ENCODE measurements at places on chromosomes 12 and 14.

DNA sequence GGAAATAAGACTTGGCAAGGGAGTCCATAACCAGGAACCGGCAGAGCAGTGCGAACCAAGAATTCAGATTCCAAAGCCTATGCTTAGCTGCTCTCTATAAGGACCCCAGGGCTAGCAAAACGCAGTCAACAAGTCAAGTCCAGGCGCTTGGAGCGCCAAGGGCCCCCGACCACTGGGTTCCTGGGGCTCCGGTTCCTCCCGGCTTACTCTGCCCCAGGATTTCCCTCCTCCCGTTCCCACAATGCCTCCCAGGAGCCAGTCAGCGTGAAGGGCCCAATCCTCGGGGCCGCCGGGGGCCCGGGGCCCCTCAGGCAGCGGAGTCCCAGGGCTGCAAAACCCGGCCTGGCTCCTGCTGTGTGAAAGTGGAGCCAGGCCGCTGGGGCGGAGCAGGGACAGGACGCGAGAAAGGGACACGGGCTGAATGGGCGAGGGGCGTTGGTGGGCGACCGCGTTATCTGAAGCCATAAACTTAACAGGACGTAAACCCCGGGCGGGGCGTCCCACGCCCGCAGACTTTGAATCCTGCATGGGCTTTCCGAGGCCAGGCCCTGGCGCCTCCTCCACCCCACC lies 1.5 kb downstream of the KRT8 start:
- DNase-seq: no peak

GRCh38 chr14:27305441-27305945 lies 707.7 kb upstream of the NOVA1 start:
- DNase-seq: no peak

GRCh38 chr12:48388938-48389337 lies 38.2 kb upstream of the ZNF641 start:
- no peak for DNase-seq

GRCh38 chr14:76837524-76837923 lies 11.3 kb downstream of the LRRC74A start:
- DNase-seq: no peak

DNA sequence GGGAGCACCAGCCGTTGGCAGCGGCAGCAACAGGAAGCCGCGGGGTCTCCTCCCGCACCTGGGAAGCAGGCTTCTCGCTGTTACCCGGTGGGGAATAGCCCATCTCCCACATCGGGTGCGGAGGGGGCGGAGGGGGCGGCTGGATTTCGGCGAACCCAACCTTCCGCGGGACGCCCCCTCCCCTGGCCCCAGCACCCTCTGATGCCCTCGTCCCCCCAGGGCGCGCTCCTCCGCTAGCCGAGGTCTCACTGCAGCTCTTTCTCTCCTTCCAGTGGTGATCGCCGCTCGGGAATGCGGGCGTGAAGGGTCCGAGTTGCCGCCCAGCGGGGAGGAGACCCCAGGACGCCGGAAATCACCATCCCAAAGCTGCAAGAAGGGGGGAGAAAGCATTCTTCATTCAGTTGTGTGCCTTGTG lies 303 bp downstream of the SAMD4A start:
- no peak for DNase-seq

DNA sequence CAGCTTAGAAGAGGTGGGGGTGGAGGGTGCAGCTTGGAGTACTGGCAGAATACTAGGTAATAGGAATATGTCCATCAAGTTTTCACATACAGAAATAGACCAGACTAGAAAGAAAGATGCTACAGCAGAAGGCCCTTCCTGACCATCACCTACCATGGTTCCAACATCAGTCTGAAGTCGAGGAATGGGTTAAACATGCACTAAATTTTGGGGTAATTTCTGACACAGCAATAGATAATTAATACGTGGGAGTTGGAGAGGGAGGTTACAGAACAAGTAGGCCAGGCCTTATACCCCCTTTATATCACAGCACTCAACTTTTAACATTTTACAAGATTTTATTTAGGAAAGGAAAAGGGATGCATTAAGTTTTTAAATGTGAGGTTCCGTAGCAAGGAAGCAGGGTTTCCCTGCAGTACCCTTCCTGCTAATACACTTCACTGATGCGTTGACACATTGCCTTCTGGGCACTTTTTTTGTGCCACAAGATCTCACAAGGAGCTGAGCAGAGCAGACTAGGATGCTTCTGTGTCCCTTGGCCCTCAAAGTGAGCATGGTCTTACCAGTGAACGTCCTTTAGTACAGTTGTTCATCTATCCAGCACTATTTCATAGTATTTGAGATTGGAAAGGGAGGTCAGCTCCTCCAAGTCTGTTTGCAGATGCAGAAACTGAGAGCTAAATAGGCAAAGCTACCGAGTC lies 50.8 kb downstream of the EID3 start:
- no peak for DNase-seq

- DNase-seq: no peak
Measured at GRCh38 chr14:43539210-43539609, 967.9 kb downstream of the FSCB start.

GRCh38 chr12:96265400-96265799 lies 71.2 kb downstream of the ELK3 start:
- no peak for DNase-seq

GRCh38 chr12:6953442-6954315 lies 2.5 kb downstream of the PTPN6 start:
- DNase-seq: no peak

DNA sequence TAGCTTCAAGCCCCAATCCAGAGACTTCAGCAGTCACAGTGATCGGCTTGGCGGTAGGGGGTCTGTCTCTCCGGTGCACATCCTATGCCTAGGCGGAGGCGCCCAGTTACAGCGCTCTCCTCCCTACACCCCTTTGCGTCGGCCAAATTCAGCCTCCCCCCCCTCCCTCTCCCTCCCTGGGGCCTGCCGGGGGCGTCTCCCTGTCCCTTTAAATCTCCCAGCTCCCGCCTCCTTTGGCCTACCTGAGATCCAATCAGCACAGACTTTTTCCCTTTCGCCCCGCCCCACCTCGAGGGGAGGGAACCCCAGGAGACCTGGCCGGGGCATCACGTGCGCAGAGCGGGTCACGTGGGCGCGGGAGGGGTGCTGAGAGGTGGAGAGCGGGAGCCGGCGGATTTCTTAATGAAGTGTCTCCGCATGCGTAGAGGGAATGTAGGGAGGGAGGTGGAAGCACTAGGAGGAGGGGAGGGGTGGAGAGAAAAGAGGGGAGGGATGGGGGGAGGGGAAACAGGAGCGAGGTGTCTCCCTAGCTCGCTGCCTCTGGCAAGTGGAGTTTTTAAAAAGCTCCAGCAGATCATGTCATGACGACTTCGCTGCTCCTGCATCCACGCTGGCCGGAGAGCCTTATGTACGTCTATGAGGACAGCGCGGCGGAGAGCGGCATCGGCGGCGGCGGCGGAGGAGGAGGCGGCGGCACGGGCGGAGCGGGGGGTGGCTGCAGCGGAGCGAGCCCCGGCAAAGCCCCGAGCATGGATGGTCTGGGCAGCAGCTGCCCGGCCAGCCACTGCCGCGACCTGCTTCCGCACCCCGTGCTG lies at the start of gene HOXC13:
Gene HOXC13 (plus strand): TSS at position 506 of the 815 bp plus-strand sequence. CDS start 76 bp downstream, at position 582.
- peak; percentile 85 for DNase-seq

GRCh38 chr14:86363576-86363975 lies 833.6 kb downstream of the FLRT2 start:
- DNase-seq: no peak

DNA sequence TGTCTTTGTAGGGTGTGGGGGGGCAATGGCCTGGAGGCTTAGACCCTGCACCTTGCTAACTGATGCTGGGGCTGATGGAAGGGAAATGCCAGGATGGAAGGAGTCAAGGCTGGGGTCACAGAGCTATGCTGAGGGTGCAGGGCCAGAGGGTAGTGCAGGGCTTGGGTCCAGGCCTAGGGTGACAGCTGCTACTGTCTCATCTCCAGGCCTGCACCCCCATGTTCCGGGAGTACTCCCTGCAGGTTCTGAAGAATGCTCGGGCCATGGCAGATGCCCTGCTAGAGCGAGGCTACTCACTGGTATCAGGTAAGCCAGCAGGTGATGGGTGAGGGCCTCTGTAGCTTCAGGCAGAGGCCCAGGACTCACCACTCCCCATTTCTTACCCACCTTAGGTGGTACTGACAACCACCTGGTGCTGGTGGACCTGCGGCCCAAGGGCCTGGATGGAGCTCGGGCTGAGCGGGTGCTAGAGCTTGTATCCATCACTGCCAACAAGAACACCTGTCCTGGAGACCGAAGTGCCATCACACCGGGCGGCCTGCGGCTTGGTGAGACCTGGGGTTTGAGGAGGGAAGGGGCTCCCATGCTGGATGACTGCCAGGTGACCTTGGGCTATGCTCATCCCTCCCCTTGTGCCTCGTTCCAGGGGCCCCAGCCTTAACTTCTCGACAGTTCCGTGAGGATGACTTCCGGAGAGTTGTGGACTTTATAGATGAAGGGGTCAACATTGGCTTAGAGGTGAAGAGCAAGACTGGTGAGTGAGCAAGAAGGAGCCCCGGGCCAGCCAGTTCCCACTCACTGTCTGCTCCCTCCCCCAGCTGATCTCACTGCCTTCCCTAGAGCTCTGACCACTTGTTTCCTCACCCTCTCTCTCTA lies 4.1 kb downstream of the SHMT2 start:
- no peak for DNase-seq

DNA sequence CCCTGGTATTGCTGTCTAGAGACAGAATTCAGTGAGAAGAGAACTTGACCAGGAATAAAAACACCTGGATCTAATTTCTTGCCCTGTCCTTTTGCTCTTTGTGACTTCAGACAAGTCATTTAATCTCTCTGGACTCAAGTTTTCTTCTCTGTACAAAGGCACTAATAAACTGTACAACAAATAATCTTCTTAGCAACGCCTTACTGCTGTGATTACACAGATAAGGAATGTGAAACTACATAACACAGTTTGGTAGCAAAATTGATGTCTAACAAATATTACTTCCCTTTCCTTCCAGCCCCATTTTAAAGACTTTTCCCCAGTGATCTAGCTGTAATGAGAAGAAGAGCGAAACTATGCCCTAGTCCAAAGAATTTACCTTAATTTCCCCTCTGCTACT lies 69.3 kb downstream of the BCAT1 start:
- no peak for DNase-seq

GRCh38 chr12:78018939-78019338 lies 188.2 kb downstream of the NAV3 start:
- DNase-seq: no peak

DNA sequence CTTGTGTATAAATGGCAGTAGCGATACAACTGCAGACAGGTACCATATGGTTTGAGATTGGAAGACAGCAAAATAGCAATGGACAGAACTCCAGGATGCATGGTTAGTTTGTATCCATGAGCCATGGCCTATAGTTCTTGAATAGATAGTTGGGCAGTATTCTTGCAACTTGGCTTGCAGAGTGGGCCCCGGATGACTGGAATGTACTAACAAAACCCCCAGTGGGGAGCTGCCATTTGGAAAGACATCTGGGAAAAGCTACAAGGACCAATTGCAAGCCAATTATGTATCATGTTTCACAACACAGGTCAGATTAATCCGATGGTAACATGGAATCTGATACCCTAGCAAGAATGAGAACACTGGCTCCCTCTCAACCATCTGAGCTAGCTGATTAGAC lies 279.6 kb downstream of the RERGL start:
- DNase-seq: no peak

GRCh38 chr14:73764406-73765280 lies 50.5 kb upstream of the PNMA1 start:
- no peak for DNase-seq

DNA sequence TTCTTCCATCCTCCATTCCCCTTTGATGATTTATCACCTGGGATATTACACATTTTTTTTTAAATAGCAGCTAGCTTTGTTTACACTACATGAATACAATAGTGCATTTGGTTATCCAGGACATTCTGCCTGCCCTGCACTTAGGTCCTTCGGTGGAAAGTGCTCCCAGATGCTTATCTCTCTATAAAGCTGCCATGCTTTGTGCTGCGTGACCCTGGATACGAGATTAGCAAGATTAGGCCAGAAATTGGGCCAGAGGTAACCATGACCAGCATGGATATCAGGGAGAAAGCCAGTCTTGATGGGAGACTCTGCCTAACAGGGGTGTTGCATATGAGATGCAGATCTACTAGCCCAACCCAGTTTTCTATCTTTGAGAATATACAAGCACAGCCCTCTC lies 12.1 kb upstream of the KRT83 start:
- no peak for DNase-seq

GRCh38 chr14:64983439-64984310 lies 3.0 kb upstream of the FNTB start:
- peak; percentile 50 for DNase-seq

GRCh38 chr12:21502164-21502496 lies 541 bp downstream of the GOLT1B start:
- DNase-seq: no peak

DNA sequence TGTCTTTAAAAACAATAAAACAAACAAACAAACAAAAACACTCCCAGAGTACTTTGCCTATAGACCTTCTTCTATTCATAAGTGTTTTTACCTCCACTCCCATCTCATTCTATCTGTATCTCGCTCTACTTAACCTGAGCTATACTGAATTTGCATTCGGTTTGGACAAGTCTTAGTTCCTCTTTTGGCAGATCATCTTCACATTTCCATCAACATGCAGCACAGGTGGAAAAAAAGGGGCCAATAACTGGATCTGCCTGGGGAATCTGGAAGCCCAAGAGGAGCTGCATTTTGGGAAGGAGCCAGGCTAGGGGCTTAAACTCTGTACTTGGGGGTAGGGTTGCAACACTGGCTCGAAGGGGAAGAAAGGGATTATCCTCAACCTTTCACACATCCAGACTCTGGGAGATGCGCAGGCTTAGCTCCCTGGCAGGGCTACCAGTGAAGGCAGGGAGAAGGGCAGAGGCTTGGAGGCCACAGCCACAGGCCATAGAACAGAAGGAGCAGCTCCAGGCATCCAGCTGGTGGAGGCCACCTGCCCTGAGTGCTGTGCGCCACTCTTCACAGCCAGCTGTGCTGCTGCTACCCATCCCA lies 4.1 kb downstream of the NINJ2 start:
- DNase-seq: peak; percentile 66

DNA sequence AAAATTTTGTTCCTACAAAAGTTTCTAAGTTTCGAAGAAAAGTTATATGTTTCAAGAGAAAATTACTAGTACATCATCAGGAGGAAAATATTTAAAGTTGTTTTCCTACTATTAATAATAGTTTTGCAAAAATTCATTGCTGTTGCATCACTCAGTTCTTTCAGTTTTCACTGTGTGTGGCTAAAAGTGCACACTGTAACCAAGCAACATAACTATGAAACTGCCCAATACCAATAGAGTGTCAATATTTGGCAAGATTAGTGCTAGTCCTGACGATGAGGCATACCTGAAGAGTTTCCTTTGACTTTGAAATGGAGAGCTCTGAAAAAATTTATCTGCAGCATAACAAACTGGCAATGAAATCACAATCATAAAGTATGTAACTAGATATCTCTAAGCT lies 194.3 kb downstream of the CPNE8 start:
- no peak for DNase-seq

DNA sequence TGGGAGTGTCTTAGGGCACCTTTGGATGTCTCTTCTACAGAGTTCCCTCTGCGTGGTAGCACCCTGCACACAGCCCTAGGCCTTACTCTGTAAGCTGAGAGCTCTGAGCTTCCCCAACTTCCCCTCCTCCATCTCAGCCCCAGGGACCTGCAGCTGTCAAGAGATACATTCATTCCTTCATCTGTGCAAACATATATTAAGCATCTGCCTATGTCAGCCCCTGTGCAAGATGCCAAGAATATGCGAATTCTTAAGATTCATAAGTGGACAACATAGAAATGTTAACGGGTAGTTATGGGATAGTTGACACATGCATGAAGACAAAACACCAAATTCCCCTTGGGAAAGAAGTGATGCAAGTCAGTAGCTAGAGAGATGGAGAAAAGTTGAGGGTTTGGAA lies 190.8 kb downstream of the SLC41A2 start:
- DNase-seq: no peak

GRCh38 chr12:85835426-85836196 lies 598 bp downstream of the RASSF9 start:
- no peak for DNase-seq

- DNase-seq: no peak
Measured at GRCh38 chr14:66315548-66315947, 170.6 kb upstream of the CCDC196 start.

Data from D341Med (cell line).